ENCODE measurements at places on chromosomes 7 and 10.
A peak's percentile ranks its signal among the peaks of the same experiment; 100 is the strongest.

DNA sequence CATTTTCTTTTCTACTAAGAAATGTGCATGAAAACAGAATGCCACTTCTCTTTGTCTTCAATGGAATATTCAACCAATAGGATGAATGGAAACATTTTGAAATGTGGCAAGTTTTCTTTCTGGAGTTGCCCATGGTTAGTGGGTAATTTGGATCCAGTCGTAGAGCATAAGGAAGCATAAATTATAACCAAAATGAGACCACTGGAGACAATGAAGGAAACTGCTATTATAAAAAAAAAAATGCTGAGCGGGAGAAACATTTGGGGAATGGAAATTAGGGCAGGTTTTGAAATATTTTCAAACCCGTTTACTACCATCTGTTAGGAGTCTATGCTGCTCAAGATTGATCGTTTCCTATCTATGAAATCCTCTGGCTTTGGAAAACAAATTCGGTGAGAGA, 182.9 kb upstream of the PRKCQ start:
- DNase-seq = no peak

GRCh38 chr10:71713135-71714030, 6.2 kb downstream of the C10orf105 start:
- DNase-seq = peak; percentile 16

- DNase-seq = no peak
Observed at GRCh38 chr7:32948202-32948601, 9.0 kb upstream of the FKBP9 start.

- DNase-seq = no peak
Observed at GRCh38 chr10:79063071-79063491, 5.7 kb upstream of the ZMIZ1 start.

- DNase-seq = no peak
Observed at GRCh38 chr10:119231654-119232053, 24.3 kb downstream of the GRK5 start.

- DNase-seq = no peak
Observed at GRCh38 chr7:4733936-4734528, 41.4 kb upstream of the AP5Z1 start.

DNA sequence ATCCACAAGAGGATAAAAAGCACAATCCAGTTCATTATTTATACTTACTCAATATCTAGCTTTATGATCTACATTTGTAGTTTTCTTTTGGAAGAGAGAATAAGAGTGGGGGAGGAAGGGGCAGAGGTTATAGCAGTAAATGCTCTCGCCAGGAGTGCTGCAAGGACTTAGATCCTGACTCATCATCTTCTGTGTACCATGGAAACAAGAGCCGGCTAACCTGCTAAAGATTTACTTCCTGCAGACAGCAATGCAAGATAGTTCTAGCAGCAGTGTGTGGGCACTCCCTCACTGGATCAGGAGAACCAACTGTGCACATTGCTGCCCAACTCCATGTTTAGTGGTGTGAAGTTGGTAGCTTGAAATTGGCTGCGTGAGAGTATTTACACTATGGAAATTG, 47.7 kb upstream of the TRIL start:
- no peak for DNase-seq

GRCh38 chr7:107725138-107725740, 18.7 kb upstream of the CBLL1 start:
- peak; percentile 52 for DNase-seq

DNA sequence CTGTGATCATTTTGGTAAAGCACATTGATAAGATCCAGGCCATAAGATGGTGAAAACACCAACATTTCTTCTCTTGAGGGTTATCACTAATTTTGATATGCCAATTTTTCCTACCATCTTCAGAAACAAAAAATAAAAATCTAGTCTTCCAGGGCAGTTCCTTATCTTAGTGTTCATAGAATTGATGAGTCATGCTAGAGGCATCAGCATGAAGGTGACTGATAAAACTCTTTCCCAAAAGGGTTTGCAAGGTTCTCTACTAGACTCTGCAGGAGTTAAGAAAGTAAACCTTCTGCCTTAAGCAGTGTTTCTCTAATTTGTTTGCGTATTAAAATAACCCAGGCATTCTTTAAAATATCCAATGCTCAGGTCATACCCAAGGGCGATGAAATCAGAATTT, 483.1 kb upstream of the CNTNAP2 start:
- DNase-seq = no peak

GRCh38 chr10:73887294-73888039, 13.1 kb upstream of the CAMK2G start:
- DNase-seq = no peak

DNA sequence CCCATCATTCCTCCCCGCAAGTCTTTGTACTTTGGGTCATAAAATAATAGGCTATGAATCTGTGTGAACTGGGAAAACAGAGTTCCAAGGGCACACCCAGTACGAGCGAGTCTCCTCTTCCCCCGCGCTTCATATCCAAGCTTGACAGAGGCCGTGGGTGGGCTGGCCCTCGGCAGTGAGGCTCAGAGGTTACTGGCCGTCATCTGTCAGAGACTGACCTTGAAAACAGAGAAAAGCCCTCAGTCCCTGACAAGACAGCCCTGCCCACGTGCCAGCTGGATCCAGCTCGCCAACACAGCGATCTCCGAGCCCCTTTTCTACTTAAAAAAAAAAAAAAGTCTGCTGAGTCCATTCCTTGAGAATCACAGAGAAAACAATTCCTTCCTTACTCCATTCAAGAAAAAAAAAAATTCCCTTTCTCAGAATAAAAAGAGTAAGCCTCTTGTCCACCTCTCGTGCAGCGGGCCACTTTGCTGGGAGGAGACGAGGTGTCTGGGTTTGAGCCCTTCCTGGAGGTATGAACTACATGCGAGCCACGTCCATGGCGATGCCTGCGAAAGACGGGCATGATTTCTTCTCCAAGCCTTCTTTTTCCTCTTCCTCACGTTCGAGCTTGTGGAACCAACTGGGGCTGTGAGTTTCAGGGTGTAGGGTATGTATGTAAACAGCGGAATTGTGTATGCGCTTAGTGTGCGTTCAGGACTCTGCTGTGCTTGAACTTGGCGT, 744 bp upstream of the BICC1 start:
- DNase-seq = no peak

DNA sequence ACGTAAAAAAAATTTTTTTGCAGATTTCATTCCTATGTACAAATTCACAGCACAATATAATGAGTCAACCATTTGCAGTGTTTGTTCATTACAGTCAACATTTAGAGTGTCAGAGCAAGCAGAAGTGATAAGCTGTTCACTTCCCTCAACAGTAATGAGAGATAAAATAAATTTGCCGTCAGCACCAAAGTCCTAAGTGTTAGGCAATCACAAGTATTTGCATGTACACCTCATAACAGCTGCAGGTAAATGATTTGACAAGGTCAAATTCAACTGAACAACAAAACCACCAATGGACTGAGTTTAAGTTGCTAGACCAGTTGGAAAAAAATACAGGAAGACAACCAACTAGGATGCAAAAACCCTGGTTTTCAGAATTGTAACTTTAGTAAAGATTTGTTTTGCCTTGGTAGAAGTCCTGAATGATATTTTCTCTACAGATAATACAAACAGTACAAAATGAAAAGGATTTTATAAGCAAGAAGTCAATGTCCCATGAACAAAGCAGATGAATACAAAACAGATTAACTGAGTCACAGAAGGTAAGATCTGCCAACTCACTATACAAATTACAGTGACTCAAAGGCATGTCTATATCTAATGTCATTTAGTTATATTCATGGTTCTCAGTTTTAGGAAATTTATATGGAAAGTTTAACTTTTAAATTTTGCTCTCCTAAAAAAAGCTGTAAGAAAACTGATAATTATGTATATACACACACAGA, 10.4 kb downstream of the RAPGEF5 start:
- no peak for DNase-seq

DNA sequence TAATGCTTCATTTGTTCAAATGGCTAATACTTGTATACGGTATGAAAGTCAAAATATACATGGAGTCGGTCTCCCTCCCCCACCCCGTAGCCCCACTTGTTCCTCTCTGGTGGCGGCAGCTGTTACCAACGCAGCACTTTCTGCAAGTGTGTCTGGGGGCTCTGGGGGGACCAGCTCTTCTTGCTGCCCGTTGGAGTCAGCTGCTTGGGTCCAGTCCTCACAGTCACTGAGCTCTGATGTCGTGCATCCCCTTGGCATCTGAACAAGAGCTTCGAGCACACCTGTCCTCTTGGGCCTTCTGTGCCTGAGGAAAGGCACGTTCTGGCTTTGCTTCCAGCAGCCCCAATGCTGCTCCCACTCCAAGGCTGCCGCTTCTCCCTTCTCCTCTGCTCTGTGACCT, 493.1 kb downstream of the PLXNA4 start:
- no peak for DNase-seq

GRCh38 chr10:87550741-87551140, 46.0 kb downstream of the MINPP1 start:
- DNase-seq = no peak

GRCh38 chr10:14815681-14816080, 22.2 kb downstream of the CDNF start:
- no peak for DNase-seq

GRCh38 chr10:86041116-86041515, 325.5 kb downstream of the GRID1 start:
- no peak for DNase-seq

GRCh38 chr7:7959979-7960670, 8.5 kb upstream of the GLCCI1 start:
- DNase-seq = no peak

DNA sequence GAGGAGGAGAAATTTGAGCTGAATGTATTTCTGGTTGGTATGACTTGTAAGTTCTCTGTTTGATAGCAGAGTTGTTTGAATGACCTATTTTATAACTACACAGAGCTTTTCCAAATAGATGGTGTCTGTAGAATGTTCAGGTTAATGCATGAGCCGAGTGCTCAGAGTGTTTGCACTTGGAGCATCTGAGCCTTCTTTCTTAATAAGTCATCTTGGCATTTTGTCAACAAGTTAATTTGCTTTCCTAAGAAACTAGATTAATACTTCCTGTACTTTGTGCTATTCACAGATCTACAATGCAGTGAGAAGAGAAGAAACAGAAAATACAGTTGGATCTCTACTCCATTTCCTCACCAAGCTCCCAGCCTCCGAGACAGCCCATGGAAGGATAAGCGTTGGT, 138.2 kb downstream of the PLCE1 start:
- DNase-seq = no peak

GRCh38 chr10:51291961-51292360, 217.7 kb downstream of the PRKG1 start:
- no peak for DNase-seq

GRCh38 chr10:97222326-97222961, 36.7 kb upstream of the SLIT1 start:
- no peak for DNase-seq

- no peak for DNase-seq
Observed at GRCh38 chr10:122459561-122460273, 1.6 kb upstream of the HTRA1 start.

DNA sequence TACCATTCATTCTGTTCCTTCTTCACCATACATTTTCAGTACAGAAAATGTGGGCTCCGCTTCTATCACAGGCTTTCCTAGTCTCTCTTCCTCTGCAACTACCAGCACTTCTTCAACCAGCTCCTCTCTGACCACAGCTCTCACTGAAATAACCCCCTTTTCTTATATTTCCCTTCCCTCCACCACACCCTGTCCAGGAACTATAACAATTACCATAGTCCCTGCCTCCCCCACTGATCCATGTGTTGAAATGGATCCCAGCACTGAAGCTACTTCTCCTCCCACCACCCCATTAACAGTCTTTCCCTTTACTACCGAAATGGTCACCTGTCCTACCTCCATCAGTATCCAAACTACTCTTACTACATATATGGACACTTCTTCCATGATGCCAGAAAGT, 9.5 kb upstream of the MUC12 start:
- DNase-seq = no peak

DNA sequence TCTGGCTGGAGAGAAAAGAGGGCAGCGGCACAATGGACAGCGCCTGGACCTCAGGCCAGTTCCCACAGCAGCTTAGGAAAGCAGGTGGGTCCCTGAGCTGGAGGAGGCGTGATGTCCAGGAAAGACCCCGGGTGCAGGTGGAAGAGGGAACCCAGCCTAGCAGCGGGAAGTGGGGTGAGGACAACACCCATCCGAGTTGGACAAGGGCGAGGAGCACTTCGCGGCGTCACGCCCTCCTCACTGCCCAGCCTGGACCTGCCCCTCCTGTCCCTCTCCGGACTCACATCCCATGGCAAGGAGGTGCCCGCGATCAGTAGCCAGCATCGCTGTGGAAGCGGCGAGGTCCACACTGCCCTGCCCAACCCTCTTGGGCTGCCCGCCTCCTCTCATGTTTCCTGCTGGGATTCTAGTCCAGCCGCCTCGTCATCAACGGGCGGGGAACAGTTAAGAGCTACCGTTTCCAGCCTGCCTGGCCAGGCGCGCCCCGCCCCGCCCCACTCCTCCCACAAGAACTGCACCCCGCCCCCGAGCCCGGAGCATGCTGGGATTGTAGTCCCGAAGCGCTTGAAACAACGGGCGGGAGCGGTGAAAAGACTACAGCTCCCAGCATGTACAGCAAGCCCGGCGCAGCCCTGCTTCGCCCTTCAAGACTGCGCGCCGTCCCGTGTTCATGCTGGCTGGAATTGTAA, 930.6 kb upstream of the ZNF722 start:
- DNase-seq = no peak

GRCh38 chr7:149498811-149499210, 1.2 kb upstream of the ZNF746 start:
- DNase-seq = no peak

DNA sequence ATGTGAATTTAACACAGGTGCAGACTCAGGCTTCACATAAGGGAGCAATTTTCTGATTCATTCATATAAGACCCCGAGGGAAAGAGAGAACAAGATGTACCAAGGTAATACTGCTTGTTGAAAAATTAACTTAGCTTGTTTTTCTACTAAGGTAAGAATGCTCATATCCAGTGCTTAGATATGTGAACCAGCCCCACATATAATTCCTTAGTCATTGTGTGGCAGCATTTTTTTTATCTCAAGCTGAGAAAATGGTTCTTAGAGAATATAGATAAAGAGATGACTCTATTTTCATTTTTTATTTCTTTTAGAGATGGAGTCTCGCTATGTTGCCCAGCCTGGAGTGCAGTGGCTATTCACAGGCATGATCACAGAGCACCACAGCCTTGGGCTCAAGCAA, 121.8 kb upstream of the SEM1 start:
- no peak for DNase-seq

GRCh38 chr7:105399043-105399725, 10.5 kb upstream of the SRPK2 start:
- DNase-seq = no peak

DNA sequence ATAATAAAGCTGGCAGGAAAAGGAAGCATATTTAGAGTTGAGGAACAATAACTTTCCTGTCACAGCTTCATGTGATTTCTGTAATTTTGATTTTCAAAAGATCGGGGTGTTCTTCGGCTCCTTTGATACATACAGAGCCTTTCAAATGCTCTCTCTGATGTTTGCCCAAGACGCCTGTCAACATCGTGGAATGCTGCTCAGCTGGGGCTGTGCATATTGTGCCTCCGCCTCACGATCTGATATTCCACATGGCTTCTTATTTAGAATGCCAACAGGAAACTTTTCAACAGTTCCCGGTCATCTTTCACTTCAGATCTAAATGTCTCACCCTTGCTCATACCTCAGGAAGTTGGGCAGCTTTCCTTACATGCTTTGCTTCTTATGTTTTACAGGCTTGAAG, 7.3 kb downstream of the NPY start:
- no peak for DNase-seq

GRCh38 chr7:106071356-106071998, 40.6 kb downstream of the SYPL1 start:
- peak; percentile 21 for DNase-seq

GRCh38 chr7:15963206-15963605, 276.7 kb upstream of the MEOX2 start:
- no peak for DNase-seq

Measured in effector CD4-positive, alpha-beta T cell (primary cell).